ENCODE measurements at places on chromosomes 13 and 19.

GRCh38 chr19:46014941-46015686 is 7.7 kb downstream of the PGLYRP1 start:
- peak; percentile 40 for DNase-seq

DNA sequence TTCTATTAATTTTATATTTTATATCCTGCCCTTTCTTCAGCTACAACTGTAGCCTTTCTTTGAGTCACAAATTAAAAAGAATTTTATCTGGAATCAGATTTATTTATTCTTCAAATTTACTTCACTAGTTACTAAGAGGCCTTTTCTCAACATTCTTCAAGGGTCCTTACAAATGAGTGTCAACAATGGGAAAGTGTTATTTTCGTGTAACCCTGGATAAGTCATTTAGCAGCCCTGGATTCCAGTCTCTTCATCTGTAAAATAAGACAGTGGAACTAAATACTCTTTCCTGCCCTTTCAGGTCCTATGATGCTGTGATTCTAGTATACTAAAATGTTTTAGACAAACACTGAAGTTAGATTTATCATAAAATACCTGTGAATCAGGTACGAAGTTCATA is 397.0 kb downstream of the KLF12 start:
- no peak for DNase-seq

GRCh38 chr13:112233256-112233655 is 142.9 kb upstream of the SPACA7 start:
- DNase-seq = no peak

GRCh38 chr19:582497-583197 is 7.0 kb upstream of the HCN2 start:
- DNase-seq = peak; percentile 50

- DNase-seq = no peak
Measured at GRCh38 chr19:16473875-16474392, 2.2 kb upstream of the EPS15L1 start.

DNA sequence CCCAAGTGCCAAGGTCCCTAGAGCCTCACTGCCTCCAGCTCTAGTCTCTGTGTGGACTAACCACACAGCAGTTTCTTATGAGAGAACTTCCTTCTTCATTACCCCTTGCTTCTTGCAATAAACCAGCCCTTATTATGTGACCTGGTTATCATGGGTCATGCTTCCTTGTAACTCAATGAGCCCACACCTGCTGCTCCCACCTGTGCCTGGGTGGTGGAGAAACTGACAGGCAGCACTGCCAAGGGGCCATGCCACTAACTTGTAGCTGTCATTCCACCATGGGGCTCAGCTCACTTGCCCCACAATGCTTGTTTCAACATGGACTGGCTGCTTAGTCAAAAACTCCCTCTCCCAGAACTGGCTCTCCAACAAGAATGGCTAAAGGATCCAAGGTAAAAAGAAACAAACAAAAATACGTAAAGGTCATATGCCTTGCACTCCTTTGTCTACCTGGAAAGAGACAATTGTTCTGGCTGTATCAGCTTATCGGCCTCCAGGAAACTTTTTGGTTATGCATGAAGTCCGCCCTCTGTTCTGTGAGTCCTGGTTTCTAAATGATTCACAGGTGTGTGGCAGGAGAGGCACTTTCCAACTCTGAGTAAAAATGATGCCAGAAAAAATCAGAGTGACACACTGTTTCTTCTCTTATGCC is 446.4 kb downstream of the COG6 start:
- no peak for DNase-seq

- DNase-seq = no peak
Measured at GRCh38 chr13:54486421-54487166, 1458.0 kb downstream of the OLFM4 start.

GRCh38 chr19:41535029-41535622 is 40.8 kb upstream of the CEACAM21 start:
- no peak for DNase-seq

GRCh38 chr19:39679056-39679790 is 23.5 kb downstream of the LGALS16 start:
- DNase-seq = no peak

DNA sequence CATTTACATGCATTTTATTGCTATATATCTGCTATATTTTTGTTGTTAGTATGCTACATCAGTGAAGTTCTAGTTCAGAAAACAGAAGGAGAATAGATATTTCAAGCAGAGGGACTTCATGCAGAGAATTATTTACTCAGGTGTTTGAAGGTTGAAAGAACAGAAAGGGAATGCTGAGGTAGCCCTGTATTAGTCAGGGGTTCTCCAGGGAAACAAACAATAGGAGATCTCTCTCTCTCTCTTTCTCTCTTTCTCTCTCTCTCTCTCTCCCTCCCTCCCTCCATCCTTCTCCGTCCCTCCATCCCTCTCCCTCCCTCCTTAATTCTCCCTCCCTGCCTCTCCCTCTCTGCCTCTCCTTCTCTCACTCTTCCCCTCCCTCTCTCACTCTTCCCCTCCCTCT is 114.3 kb upstream of the TDRD3 start:
- no peak for DNase-seq

- no peak for DNase-seq
Measured at GRCh38 chr19:23527797-23528196, 132.5 kb upstream of the ZNF91 start.

DNA sequence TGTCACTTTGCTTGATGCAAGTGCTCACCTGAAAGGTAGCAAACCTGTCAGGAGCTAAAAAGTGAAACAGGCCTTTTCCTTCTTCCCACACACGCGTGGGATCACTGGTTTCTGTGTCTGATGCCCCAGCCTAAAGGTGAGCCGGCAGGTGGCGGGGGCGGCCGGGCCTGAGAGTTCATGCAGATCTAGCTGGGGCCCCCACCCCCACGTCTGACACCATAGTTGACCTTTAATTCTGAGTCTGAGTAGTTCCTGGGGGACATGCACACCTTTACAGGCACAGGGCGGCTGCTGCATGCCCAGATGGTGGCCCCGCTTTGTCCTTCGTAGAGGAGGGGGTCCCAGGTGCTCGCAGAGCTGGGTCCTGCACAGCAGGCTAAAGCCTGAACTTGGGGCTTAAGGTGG is 345.3 kb downstream of the TEX29 start:
- DNase-seq = no peak

GRCh38 chr19:51550848-51551672 is 19.6 kb upstream of the SIGLEC6 start:
- DNase-seq = no peak

GRCh38 chr13:46170268-46170667 is 11.7 kb downstream of the LCP1 start:
- no peak for DNase-seq

- DNase-seq = peak; percentile 75
Measured at GRCh38 chr19:38389101-38389925, 816 bp downstream of the SPRED3 start.

DNA sequence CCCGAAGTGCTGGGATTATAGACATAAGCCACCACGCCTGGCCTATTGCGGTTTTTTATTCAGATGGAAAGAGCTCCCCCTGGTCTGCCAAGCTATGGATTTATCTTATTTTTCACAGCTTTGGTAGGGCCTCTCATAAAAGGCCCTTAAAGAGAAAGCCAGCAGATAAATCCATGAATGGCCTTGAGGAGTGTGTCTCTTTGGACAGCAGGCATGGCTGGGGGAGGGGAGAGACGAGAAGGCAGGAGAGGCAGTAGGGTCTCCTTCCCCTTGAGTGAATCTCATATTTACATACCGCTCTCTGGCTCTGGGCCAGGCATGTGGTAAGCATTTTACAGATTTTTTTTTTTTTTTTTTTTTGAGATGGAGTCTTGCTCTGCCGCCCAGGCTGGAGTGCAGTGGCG is 25.2 kb downstream of the MARK4 start:
- DNase-seq = no peak

DNA sequence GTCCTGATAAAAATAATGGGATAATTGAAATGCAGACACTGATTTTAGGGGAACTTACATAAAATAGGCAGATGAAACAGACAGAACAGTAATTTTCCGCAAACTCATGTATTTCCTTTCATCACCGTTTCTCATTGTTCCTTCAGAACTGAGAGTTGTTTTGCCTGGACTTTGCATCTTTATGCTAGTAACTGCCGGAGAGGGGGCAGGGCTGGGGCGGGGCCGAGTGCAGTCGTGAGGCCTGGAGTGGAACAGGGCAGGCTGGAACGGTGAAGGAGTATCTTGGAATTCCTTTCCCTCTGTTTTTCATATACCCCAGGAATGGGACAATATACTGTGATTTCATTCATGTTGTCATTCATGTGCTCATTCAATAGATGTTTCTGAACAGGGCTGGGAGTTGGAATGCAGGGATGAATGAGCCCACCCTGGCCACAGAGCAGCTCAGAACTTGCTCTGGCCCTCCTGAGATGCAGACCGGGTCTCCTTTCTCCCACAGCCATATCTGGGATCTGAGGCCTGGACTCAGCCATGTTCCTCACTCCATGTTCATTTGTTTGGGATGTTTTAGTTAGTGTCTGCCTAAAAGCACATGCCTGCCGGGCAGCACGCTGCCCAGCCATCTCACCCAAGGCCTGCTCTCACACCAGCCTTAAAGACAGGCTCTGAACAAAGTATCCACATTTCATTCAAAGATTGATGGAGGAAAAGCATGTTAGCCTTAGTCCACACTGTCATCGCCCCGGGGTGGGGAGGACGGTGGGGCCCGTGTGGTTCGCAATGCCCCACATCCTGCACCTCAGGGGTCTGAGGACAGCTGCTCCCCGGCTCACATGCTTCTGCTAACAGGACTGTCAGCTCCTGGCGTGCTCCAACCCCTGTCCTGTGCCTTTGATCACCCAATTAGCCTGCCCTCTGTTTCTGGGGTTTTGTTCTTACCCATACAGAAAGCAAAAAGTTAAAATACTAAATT is 92.9 kb downstream of the SOX1 start:
- DNase-seq = no peak

Measured in fibroblast of lung (primary cell).